ENCODE measurements at places on chromosomes 5 and 9.
A peak's percentile ranks its signal among the peaks of the same experiment; 100 is the strongest.

GRCh38 chr9:98999152-98999525, 55.4 kb downstream of the COL15A1 start:
- DNase-seq: no peak

DNA sequence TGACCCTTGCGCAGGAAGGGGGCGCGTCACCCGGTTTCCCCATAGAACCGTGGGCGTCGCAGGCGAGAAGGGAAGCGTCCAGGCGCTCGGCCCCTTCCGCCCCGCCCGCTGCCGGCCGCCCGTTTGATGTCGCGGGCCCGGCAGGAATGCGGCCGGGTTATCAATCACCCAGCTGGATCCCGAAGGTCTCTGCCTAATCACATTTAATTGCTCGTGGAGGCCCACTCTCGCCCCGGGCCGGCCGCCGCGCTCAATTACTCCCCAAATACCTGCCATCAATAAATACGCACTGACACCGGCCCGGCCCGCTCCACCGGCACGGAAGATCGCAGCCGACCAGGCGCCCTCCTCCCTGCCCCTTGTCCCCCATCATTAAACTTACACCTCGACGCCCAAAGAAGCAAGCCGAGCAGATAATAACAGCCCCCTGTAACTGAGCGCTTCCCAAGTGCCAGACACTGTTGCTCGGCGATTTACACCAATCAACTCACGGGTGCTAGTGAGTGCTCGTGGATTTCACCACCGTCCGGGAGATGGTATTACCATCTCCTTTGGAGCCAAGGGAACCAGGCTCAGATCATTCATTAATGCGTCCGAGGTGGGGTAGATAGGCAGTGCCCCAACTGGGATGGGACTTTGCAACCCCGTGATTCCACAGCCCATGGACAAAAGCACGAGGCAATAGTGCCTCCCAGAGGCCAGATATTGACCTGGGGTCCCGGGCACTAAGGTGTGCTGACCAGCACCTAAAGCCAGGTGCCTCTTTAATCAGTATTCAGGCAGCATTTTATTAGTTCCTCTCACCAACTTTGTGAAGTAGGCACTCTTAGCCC, 11.3 kb downstream of the MSX2 start:
- no peak for DNase-seq

- no peak for DNase-seq
Observed at GRCh38 chr5:176447591-176447977, 601 bp upstream of the FAF2 start.

- DNase-seq: no peak
Observed at GRCh38 chr9:33798545-33798944, 3.2 kb downstream of the PRSS3 start.

GRCh38 chr5:160341309-160341870, 29.0 kb upstream of the CCNJL start:
- DNase-seq: no peak

DNA sequence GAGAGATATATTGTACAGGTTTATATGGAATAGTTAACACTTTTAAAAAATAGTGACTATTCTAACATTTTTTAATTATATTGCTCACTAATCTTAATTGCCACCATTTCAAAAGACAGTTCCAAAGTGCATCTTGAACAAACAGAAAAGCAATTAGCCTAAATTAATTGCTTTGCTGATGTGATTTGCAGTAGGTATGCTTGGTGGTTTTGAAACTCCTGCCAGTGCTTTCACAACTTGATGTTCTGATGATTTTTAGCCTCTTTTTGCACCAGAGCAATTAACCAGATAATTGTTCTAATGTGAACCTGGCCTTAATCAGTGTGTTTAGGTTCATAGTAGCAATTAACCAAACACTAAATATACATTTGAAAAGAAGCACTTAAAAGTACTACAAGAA, 207.6 kb downstream of the FBXL17 start:
- DNase-seq: no peak

DNA sequence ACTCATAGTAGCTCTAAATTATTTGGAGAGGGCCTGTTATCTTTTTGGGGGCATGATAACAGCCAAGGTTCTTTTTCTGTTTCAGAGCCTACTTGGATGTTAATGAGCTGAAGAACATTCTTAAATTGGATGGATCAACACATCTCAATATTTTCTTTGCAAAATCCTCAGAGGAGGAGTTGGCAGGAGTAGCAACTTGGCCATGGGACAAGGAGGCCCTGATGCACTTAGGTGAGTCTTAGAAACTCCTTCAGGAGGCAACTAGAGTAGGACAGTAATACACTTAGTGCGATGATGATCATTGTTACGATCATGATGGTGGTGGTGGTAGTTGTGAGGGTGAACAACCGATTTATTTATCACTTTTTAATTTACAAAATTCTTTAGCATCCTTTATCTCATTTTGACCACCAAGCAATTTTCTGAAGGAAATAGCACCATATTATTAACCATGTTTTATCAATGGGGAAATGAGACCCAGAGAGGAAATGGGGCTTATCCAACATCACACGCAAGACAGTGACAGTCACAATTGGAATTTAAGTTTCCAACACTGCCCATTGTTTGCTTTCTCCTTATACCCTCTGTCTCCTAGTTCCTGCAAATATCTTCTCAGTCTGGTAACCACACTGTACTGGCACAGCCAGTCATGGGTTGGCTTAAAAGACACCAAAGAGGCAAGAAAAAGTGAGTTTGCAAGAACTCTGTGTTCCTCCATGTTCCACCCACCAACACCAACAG, 54.0 kb downstream of the PAPPA start:
- no peak for DNase-seq

GRCh38 chr5:151181818-151182523, 24.4 kb upstream of the ANXA6 start:
- no peak for DNase-seq

- DNase-seq: no peak
Observed at GRCh38 chr9:24293386-24293785, 252.3 kb downstream of the IZUMO3 start.

- DNase-seq: no peak
Observed at GRCh38 chr5:178391480-178391879, 158.9 kb upstream of the PHYKPL start.

- DNase-seq: no peak
Observed at GRCh38 chr5:40291338-40291737, 388.4 kb upstream of the PTGER4 start.

DNA sequence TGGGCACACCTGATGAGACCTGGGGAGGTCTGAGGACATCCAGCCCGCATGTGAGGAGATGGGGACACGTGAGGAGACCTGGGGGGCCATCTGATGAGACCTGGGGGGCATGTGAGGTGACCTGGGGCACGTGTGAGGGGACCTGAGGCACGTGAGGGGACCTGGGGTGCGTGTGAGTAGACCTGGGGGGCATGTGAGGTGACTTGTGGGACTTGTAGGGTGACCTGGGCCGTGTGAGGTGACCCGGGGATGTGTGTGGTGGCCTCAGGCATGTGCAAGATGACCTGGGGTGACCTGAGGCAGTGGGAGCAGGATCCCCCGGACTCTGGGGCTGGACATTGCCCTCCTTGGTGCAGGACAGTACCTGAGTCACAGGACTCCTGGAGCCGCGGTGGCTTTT, 30.6 kb downstream of the PNPLA7 start:
- no peak for DNase-seq

GRCh38 chr9:4009006-4009511, 290.8 kb downstream of the GLIS3 start:
- DNase-seq: no peak

GRCh38 chr9:26500471-26500870, 392.1 kb downstream of the CAAP1 start:
- DNase-seq: no peak

DNA sequence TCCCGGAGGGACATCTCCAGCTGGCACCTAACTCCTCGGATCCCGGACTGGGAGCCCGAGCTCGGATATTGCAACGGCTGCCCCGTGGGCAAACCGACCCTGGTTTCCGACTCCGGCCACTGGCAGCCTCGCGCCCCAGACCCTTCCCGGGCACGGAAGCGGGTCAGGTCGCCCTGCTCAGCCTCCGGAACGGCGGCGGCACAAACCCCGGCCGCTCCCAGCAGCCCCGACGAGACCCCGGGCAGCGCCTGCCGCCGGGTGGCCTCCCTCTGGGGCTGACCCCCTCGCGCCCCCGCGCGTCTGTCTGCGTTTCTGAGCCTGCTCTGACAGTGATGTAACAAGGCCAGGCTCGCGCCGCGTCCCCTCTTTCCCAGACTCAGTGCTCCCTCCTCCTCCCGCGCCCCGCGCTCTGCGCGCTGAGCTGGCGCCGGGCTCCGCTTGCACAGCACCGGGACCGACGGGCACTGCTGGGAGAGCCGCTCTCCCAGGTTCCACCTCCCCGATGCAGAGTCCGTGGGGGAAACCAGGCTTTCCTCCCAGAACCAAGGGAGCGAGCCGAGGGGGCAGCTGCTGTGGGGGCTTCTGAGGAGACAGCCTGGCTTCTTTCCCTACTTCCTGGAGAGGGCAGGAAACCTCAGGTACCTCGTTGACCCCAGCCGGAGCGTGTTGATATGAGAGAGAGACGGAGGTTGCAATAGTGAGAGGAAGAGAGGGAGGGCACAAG, at the start of gene TMEM215:
Gene TMEM215, plus strand, starts transcription at position 373 of the 724 bp plus-strand sequence. CDS start 644 bp downstream, outside the sequence.
- peak; percentile 60 for DNase-seq

- no peak for DNase-seq
Observed at GRCh38 chr5:103211576-103212561, 46.7 kb upstream of the MACIR start.

GRCh38 chr9:96149533-96150280, 152.3 kb downstream of the HSD17B3 start:
- no peak for DNase-seq

GRCh38 chr5:136811551-136811950, 446.2 kb upstream of the TRPC7 start:
- DNase-seq: no peak

DNA sequence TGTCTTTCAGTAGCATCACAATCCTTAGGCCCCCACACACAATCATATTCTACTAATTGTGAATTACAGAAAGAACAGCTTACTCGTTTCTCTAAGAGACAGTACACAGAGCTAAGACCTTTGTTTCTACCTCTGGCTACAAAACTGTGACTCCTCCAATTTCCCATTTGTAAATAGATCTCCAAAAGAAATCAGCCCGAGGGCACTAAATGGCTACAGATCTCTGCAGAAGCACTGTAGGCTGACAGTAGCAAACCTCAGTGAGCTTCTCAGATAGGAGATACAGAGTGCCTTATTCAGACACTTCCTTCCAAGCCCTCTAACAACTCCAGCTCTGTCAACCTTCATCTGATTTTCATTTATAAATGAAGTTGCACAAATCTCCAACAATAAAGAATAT, 51.0 kb downstream of the EFNA5 start:
- DNase-seq: no peak

DNA sequence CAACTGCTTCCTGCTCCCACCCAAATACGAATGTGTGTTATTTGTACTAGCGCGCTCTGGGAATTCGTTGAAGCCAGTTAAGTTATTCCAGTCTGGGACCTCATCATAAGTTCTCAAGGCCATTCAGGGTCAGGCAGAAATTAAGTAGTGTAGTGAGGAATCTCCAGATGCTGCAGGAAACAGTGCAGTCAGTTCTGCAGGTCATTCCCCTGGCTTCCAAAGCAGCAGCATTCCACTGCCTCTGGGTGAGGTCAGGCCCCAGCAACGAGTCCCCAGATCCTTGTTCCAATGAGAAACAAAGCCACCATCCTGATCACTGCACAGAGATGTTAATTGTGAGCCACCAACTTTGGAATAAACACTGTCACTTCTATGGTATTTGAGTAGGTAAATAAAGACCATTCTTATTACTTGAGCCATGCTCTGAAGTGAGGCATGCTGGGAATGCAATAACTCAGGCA, 33.1 kb downstream of the SVEP1 start:
- DNase-seq: no peak

- no peak for DNase-seq
Observed at GRCh38 chr9:130140706-130141105, 31.5 kb upstream of the NCS1 start.

- DNase-seq: no peak
Observed at GRCh38 chr5:139251695-139252288, 41.7 kb upstream of the MATR3 start.

DNA sequence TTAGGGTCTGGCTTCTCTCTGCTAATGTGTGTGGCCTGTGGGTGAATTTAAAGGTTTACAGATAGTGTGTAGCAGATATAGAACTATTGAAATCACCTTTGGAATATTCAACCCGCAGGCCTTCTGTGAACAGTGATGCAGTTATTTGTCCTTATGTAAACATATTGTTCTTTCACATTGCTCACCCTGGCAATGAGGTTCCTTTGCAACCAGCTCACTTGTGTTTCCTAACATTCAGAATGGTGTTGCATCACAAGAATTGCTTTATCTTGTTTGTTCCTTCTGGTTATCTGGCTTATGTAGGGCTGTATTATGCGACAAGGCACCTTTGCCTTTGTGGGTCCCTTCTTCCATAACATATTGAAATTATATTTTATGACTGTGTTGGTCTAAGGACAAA, 370.3 kb downstream of the NNT start:
- no peak for DNase-seq

DNA sequence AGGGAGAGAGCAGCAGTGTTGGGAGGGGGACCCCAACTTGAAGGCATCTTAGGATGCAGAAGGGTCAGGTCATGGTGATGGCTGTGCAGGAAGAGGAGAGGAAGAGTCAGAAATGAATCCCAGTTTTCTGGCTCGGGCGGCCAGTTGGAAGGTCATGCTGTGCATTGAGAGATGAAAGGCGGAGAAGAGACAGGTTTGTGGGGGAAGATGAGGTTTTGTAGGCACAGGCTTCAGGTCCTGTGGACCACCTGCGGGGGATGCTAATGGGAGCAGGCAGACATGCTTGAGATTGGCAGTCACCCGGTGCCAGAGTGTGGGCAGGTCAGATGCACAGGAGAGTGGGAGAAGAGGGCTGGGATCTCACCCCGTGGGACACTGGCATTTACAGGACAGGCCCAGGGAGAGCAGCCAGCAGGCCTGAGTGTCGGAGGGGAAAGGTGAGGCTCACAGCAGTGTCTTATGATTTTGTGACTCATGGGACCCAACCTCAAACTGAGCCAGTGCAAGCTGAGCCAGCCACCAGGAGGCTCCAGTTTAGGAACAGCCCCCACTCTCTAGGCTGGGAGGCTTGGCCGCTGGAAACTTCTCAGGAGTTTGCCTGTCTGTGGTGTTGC, 17.5 kb downstream of the STXBP1 start:
- no peak for DNase-seq

GRCh38 chr5:100768221-100768620, 134.9 kb downstream of the ST8SIA4 start:
- peak; percentile 44 for DNase-seq

DNA sequence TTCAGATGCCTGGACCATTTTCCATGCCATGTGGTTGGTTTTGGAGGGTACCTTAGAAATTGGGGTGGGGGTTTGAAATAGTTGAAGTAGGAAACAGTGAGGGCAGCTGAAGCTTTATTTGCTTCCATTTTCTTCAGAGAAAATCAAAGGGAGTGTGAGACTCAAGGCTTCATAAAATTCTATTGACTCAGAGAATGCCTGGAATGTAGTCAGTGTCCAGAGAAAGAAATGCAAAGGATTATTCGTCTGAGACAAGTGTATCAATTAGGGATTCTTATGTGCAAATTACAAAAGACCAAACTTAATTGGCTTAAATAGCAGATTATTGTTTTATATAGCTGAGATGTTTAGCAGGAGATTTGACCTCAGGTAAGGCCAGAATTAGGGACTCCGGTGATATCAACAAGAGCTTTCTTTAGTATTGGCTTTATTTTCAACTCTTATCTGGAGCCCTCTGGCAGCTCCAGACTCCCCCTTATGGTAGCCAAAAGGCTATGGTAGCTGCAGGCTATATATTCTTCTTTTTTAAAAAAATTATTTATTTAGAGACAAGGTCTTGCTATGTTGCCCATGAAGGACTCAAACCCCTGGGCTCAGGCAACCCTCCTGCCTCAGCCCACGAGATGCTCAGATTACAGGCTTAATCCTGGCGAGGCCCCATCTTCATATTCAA, 38.9 kb downstream of the PTTG1 start:
- no peak for DNase-seq

Measured in renal pelvis (tissue), 12 donors.